GM23248 (cell line): ENCODE measurements at places on chromosomes 1 and 21. TPM values are rescaled to one million over a fixed set of nuclear protein-coding genes. Genes with fewer than 3 reads are reported as not detected.

The RAD54L gene
- total RNA-seq: 1.9 and 3.0 TPM in 2 replicates

The PRELP gene
- total RNA-seq: under 0.01 and 0.32 TPM in 2 replicates

DNA sequence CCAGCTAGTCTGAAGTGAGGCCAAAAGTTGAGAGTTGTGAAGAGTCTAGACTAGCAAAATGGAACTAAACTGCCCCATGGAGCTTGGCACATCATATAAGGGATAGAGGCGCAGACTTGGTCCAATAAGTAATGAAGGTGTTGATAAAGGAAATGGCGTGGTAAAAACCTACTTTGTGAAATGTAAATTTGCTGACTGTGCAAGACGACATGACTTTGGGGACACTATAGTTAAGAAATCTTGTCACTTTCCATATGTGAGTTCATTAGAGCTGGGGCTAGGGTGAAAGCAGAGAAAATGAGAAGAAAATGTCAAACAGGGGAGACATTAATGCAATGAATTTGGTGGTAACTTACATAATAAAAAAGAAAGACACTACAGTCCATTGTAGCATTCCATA lies 50.1 kb downstream of the CLDN17 start:
- DNase-seq: no peak

The NTMT2 gene
- total RNA-seq: not detected in 2 replicates

GRCh38 chr1:192601143-192601542 lies 25.6 kb downstream of the RGS1 start:
- DNase-seq: no peak

DNA sequence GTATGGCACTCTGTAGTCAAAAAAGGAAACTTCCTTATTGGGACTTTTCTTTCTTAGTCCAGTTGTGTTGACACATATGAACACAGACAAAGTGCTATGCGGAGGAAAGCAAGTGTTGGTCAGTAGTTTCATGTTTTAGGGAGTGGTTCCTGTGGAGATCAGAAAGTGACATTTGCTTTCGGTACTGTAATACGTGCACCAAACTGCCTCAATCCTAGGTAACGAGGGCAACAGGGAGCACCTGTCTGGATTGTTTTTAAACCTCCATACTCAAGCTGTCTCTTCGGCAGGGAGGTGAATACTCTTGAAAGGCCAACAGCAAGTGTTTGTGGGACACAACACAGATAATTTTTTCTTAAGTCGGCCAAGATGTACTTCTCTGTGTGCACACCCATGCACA lies 9.1 kb downstream of the RHOU start:
- DNase-seq: no peak

The FAM72A gene
- 2.5 TPM in 1 of 2 replicates, not detected in the other for total RNA-seq

DNA sequence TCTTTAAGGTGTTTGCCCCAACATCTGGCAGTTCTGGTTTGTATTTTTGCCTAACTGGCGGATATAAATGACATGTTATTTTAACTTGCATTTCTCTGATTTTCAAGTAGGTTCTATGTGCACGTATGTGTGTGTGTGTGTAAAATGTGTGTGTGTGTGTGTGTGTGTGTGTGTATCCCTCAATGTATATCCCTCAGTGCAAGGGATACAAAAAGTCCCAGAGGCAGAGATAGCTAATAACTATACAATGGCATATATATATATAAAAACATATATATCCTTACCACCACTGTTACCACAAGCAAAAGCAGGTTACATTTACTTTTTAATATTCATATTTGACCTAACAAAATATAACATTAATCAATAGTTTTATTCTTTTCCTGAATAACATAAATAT lies 95.0 kb upstream of the NR5A2 start:
- DNase-seq: no peak

DNA sequence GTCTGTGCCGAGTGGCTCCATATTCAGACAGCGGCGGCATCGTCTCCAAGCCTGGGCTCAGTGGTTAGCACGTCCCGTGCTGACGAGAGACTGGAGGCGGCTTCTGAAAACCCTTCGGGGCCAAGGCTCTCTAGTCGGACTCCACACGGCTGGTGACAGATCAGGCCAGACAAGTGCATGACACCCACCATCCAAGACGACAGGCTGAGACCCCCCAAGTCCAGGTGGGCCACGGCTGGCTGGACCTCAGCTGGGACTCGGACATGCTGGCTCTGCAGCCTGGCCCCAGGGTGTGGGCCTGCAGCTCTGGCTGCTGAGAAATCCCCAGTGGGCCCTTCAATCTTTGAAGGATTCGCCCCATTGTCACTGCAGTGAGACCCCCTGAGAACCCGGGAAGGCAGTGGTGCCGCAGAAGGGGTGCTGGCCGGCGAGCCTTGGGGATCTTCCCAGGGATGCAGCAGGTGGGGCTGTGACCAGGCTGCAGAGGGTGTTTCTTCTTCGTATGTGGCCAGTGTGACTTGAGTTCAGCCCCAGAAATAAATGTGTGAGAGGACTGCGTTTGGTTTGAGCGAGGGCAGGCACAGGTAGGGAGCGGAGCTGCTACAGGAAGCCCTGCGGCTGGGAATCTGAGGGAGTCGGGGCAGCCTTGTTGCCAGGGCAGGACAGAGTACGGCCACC lies 15.9 kb upstream of the SLC19A1 start:
- no peak for DNase-seq

GRCh38 chr1:11285883-11286734 lies 13.1 kb downstream of the UBIAD1 start:
- DNase-seq: peak; percentile 26

DNA sequence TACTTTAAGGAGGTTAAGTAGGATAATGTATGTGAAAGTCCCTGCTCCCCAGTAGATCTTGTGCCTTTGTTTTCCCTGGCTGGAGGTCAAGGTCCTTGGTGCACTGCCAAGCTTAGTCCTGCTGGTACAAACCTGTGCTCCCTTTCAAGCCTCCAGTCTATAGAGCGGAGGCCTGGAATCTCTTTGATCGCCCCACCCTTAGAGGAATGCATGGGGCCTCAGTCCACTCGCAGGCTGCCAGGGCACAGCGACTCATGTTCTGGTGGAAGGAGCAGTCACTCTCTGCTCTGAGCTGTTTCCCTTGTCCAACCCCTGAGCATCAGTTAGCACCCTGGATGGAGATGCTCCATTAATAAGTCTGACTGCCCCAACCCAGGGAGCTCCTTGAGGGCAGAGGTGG lies 121.8 kb downstream of the HMGB4 start:
- DNase-seq: peak; percentile 79

DNA sequence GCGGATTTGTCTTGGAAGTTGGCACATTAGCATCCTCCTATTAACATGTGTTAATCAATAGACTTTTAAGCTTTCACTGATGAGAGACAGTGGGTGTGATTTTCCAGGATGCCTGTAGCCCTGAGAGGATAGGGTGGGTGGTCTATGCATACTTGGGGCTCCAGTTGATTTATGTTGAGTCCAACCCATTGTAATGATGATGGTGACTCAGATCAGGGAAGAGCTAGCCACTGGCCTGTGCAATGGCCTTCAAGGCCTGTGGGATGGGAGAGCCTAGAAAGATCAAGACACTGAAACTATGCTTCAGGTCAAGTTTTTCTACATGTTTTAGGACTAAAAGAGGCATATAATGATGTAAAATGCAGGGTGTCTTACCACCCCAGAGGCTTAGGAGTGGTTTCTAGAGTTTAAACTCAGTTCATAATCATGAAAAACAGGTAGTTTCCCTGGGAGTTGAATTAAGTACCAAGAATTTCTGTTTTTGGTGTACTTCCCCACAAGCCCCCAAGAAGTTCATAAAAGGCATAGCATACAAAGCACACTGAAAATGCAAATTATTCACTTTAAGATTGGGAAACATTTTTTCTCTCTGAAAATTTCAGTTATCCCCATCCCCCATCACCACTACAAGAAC lies 19.9 kb downstream of the BEND5 start:
- DNase-seq: no peak

DNA sequence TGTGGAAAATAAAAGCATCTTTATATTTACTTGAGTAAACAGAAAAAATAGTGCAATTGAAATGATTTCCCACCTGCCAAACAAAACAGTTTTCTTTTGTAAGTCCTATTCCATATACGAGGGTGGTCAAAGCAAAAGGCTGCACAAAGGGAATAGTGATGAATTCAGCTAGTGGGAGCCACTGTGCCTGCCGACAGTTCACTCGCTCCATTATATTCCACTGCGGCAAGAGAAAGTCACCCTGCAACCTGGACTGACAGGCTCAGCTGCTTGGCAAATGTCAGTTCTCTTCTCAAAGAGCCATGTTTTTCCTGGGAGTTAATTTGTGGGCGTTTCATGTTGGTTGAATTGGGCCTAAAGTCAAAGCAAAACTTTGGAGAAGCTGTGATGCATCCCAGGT lies 145.4 kb downstream of the LMO4 start:
- DNase-seq: no peak

DNA sequence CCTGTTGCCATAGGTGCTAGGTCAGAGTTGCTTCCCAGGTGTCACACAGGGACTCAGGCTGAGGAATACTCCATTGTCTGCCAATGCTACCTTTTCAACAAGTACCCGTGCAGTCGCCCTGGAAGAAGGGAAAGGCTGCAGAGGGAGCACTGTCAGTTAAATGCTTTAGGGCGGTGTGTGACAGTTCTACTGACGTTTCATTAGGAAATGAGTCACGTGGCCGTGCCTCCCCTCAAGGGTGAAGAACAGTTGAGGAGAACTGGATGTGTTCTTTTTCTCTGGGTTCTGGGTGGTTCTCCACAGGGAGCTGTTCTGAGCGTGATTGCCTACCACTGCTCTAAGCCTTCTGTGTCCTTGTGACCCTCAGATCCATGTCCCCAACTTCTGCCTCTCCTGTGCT lies 197.6 kb downstream of the CACNA1E start:
- no peak for DNase-seq

DNA sequence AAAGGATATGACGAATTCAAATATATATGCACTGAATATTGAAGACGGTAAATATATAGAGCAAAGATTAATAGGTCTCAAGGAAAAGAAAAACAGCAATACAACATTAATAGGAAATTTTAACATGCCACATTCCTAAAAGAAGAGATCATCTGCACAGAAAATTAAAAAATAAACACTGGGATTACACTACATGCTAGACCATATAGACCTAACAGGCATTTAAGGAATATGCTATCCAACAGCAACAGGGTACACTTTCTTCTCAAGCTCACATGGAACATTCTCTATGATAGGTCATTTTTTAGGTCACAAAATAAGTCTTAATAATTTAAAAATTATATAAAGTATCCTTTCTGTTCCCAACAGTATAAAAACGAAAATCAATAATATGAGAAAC lies 1038.3 kb downstream of the KCNT2 start:
- no peak for DNase-seq

DNA sequence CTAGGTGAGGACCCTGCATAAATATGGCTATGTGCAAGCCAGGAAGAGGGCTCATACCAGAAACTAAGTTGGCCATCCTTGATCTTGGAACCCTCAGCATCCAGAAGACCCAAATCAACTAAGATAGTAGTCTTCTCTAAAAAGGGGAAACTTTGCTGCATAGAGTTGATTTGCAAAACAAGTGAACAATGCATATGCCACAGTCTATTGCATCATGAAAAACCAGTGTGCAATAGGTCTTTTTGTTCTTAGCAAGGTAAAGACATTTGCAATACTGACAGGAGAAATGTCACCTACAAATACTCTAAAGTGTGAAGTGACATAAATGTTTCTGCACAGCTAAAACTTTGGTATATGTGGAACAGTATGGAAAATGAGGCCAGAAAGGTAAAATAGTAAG lies 2.0 kb upstream of the IFI16 start:
- no peak for DNase-seq

GRCh38 chr21:37763298-37763697 lies 153.0 kb downstream of the KCNJ6 start:
- DNase-seq: no peak

DNA sequence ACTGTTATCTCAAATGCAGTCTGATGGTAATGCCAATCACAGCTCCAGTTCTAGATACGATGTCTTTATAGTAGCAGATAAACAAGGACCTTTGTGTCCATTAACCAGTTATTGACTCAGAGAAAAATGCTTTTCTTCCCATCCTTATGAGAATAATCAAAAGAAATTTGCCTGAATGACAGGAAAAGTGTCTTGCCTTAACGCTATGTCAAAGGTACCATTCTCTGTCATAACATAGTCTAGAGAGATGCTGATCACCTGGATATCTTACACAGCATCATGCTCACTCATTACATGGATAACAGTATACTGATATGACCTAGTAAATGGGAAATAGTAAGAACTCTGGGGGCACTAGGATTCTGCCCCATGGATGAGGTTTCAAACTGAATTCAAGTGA lies 151.7 kb upstream of the NEGR1 start:
- DNase-seq: no peak

The PGLYRP3 gene
- total RNA-seq: not detected in 2 replicates

DNA sequence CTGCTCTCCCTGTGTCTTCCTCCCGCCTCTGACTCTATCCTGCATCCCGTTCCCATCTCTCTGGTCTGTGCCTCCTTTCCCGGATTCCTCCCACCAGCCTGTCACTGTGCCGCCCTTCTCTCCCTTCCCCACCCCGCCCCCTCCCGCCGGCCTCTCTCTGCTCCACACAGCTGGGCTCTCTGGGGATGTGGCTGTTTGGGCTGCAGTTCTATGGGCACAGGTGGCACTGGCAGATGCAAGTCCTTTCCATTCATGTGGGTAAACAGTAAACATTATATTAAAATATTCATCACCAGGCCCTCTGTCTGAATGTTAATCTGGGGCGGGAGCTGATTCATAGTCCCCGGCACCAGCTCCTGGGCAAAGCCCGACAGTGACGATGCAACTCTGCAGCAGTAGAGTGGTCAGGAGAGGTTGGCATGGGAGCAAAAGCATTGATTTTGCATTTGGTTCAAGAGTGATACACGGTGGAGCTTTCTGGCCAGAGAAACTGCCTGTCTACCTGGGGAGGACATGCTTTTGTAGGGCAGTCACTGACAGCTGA lies 249.3 kb downstream of the TNR start:
- no peak for DNase-seq

- no peak for DNase-seq
Measured at GRCh38 chr1:74396462-74396861, 115.9 kb downstream of the LRRC53 start.

The F13B gene
- not detected in 2 replicates for total RNA-seq

GRCh38 chr1:241424480-241424971 lies 67.5 kb upstream of the RGS7 start:
- DNase-seq: no peak

The DNAI4 gene
- 7.3 and 9.9 TPM in 2 replicates for total RNA-seq

DNA sequence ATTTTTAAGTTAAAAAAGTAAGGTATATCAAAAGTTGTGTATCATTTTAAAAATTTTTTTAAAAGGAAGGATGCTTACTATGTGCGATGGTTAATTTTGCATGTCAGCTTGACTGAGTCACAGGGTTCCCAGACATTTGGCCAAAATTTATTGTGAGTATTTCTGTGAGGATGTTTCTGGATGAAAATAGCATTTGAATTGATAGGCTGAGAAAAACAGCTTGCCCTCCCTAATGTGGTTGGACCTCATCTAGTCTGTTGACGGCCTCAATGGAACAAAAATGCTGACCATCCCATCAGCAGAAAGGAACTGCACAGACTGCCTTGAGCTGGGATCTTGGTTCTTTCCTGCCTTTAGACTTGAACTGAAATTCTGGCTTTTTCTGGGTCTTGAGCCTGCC lies 724.5 kb downstream of the NCAM2 start:
- peak; percentile 15 for DNase-seq
